ENCODE measurements at places on chromosomes 6 and 20.

DNA sequence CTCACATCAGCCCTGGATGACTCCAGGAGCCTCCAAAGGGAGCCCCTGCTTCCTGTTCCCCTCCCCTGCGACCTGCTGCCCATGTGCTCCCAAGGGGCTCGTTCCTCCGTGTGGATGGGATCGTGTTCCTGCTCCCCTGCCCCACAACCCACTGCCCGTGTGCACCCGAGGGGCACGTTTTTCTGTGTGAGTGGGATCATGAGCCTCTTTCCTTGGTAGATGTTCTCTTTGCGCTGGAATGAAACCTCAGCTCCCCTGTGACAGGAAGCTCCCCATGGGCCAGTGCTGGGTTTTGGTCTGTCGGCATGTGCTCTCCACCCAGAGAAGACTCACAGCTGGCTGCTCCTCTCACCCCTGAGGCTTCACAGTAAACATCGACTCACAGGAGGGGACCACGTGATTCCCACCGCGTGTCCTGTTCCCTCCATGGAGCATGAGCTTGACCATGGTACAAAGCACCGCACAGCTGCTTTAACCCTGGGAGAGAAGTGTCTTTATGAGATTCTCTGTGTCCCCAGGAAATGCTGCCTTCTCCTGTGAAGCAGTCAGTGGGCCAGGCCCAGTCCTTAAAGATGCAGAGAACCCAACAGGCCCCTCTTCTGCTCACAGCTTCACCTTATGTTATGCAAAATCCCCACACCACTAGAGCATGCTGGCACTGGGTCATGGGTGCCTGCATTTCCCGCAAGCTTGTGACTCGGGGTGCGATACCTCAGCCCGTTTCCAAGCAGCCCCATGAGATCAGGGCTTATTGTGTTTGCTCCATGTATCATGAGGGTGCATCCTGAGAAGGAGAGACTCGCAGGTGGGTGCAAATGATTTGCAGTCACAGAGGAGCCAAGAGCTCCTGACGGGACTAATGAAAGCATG, 215.1 kb downstream of the ERMARD start:
- no peak for DNase-seq

- DNase-seq = no peak
These were observed 23.3 kb downstream of the NAPB start for GRCh38 chr20:23397961-23398360.

- no peak for DNase-seq
These were observed 4.6 kb upstream of the CAPN11 start for GRCh38 chr6:44154067-44154466.

DNA sequence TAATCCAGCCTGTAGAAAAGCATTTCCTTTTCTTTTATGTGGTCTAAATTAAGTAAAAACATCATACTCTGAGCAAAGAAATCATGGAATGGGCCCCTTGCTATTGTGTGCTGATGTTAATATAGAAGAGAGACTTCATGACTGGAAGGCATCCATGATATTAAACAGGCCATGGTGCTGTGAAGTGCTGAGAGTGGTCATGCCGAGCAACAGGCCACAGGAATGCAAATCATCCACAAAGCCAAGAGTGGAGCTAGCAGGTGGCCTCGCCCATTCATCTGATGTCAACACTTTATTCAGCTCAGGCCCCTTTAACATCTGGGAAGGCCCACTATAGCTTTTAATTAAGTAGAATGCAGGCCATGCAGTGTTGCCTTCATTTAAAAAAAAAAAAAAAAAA, 115.2 kb upstream of the HMGCLL1 start:
- no peak for DNase-seq

- no peak for DNase-seq
These were observed 14.4 kb upstream of the HLA-DQA1 start for GRCh38 chr6:32622545-32623401.

DNA sequence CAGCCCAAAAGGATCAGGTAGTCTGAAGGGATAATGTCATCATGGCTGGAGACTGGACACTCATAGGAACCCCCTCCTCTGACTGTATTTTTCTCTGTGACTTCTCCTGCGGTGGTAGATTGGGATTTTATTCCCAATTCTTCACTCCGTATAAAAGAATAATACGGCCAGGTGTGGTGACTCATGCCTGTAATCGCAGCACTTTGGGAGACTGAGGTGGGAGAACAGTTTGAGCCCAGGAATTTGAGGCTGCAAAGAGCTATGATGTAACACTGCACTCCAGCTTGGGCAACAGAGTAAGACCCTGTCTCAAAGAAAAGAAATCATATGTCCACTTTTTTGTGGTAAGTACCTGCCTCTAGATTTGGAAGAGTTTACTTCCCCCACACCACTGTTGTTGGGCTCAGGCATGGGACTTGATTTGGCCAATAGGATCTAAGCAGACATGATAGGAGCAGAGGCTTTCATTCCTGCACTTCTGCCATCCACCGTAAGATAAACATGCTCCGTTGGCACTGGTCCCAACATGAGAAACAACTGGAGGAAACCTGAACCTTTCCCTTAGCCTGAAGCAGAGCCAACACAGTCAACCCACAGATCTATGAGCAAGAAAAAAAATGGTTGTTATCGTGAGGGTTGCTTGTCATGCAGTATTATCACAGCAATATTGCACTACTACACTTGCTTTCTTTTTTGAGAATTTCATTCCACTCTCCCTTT, 82.0 kb downstream of the JPH2 start:
- DNase-seq = no peak

Data from hematopoietic multipotent progenitor cell treated with erythropoietin and hydrocortisone succinate and interleukin-3 and kit ligand, for 15 days (in vitro differentiated cells).